ENCODE measurements at places on chromosomes 11 and 22.

- DNase-seq: peak; percentile 13
Measured at GRCh38 chr11:134332189-134332631, 422 bp downstream of the GLB1L2 start.

DNA sequence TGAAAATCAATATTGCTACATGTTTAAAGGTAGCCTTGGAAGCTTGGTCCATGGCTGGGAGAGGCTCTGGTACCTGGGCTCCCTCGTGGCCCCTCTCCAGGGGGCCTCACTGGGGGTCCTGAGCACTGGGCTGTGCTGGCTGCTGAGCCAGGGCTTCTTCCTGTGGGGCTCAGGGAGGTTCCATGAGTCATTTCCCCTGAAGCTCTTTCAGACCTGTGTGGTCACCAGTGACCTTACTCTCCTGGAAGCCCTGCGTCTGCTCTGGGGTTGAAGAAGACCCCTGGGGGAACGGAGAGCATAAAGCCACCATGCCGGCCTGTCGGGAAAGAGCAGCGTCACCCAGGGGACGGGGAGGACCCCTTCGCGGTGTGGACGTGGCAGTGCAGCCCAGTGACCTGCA is 389.0 kb downstream of the TBC1D22A start:
- no peak for DNase-seq

- no peak for DNase-seq
Measured at GRCh38 chr11:68439355-68440065, 21.0 kb upstream of the PPP6R3 start.

GRCh38 chr11:129117595-129118350 is 74.4 kb downstream of the ARHGAP32 start:
- DNase-seq: peak; percentile 2

- DNase-seq: no peak
Measured at GRCh38 chr22:46087816-46088277, 62.5 kb upstream of the PPARA start.

- DNase-seq: no peak
Measured at GRCh38 chr11:29319210-29319609, 697.6 kb downstream of the KCNA4 start.

DNA sequence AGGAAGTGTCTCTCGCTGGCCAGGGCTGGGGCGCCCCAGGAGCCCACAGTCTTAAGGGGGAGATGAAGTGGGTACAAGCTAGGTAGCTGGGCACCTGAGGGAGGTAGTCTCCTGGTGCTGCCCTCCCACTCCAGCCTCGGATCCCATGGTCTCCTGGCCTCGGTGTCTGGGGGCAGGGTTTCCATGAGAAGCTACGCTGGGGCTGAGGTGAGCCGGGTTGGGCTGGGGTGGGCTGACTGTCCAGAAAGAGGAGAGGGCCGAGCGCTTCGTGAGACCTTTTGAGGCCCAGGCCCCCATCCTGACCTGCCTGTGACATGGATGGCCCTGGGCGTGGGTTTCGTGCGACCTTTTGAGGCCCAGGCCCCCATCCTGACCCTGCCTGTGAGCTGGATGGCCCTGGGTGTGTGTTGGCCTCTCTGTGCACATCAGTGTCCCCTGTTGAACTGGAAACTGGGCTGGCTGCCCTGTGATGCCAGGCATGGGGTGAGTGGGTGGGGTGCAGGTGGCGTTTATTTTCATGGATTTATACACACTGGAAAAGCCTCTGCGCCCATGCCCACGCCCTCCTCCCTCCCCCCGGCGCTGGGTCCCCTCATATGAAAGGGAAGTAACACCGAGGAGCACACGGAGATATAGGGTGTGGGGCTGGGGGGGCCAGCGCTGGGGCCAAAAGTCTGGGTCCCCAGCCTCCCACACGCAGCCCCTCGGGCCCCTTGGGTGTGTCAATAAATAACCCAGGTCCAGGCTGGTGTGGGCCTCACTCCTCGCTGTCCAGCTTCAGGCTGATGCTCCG is 8.6 kb downstream of the AIP start:
- DNase-seq: no peak

DNA sequence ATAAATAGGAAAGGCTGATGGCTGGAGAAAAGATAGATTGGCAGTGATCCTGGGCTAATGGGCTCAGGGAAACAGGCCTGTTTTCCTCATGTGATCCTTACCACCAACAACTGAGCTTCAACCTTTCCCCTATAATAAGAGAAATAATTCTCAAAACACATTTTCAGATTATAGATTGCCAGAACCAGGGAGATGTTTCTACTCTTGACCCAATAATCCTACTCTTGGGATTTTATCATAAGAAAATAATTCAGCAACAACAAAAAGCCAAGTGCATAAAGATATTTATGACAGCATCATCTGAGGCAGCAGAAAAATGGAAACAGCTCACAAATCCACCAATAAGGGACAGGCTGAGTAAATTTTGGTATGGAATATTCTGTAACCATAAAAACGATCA is 54.3 kb downstream of the ADM start:
- DNase-seq: no peak

DNA sequence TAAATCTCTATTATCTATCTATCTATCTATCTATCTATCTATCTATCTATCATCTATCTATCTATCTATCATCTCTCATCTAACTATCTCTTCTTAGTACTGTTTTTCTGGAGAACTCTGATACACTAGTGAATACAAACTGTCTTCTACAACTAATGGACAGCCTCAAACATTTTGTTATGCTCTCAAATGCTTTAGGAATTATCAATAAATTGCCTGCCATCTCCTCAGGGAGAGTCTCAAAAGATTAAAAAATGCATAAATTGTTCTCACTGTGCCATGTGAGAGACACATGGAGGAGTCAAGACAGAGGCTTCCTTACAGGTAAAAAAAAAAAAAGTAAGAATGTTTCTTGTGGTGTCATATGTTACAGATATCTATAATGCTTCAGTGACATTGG is at the start of gene OR8K3:
TSS of gene OR8K3 (plus strand) at position 301 of the 400 bp plus-strand sequence. CDS start 3,163 bp downstream, outside the sequence.
- no peak for DNase-seq

- DNase-seq: no peak
Measured at GRCh38 chr11:82225930-82226329, 507.7 kb downstream of the FAM181B start.

DNA sequence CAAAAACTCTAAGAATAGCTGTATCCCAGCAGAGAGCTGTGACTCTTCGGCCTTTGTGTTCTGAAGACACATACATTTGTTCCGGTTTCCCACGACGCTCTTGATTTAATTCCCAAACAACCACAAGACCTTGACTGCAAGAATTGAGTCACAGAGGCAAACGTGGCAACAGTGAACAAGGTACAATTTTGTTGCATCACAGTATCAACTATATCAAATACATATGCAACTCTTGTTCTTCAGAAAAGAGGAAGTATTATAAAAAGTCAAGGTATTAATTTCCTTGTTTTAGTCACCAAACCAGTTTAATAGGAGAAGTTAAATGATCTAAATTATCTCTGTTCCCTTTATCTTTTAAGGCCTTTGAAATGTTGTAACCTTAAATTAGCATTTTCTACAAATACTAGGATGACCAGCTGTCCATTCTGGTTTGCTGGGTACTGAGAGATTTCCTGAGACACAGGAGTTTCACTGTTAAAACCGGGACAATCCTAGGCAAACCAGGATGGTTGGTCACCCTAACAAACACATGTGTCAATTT is 11.1 kb downstream of the HPS5 start:
- no peak for DNase-seq

DNA sequence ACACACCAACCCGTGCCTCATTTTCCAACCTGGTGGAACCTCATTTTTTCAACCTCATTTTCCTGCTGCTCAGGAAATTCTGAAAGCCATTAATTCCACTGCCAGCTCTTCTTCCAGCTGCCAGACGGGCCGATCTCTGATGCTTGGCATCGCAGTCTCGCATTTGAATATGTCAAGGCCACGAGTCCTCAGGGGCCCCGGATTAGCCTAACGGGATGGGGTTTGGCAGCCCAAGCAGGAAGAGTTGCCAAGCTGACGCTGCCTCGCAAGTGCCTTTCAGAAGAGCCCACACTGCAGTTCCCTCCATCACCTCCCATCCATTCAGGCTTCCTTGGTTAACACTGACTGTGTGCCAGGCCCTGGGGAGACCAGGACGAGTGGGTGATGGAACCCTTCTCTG is 8.7 kb downstream of the RASD2 start:
- DNase-seq: no peak

GRCh38 chr11:13103962-13104554 is 94.9 kb downstream of the RASSF10 start:
- DNase-seq: no peak

DNA sequence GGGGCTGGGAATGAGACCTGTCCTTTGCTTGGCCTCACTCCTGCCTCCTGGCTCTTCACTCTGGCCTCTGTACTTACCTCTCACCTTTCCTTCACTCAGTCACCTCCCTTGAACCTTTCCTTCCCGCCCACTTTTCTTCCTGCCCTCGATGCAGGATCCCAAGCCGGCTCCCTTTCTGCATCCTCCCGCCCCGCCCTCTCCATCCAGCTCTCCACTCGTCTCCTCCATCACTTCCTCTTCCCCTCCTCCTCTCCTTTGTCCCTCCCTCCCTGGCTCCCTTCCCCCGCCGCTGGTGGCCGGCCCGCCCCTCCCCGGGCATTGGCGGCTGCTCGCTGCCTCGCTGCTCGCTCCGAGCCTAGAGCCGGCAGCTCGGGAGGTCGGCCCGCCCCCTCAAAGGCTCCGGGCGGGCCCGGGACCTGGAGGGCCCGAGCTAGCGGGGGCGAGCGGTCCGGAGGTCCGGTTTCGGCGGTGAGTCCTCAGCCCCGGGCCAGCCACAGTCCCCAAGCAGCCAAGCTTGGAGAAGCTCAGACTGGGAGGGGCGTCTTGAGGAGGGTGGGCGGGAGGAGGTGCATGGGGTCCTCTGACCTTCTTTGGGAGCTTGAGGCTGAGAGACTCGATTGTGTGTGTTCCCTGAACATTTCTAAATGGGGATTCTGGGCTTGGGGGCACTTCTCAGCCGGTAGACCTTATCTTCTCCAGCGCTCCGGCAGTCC is 13.8 kb downstream of the PHLDB1 start:
- DNase-seq: no peak

DNA sequence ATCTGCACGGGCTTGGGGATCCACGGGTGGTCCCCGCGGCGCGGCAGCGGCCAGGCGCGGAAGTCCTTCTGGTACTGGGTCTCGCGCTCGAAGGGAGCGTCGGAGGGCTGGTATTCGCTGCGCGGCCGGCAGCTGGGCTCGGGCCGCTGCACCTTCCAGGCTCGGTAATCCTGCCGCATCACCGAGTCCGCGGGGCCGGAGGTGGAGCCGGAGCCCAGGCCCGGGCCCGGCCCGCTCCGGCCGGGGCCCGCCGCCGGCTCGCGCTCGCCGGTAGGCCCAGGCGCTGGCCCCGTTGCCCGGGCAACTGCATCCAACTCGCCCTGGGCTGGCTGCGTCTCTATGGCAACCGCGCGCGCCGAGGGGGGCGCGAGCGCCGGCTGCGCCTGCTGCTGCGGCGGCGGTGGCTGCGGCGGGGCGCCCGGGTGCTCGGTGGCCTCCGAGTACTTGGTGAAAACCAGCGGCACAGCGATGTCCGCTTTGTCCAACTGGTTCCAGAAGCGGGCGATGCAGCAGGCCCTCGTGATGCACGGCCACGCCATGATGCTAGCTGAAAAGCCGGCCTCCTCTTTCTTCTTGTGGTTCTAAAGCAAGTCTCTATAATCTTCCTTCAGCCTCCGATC is 897 bp downstream of the MAP6 start:
- DNase-seq: no peak

DNA sequence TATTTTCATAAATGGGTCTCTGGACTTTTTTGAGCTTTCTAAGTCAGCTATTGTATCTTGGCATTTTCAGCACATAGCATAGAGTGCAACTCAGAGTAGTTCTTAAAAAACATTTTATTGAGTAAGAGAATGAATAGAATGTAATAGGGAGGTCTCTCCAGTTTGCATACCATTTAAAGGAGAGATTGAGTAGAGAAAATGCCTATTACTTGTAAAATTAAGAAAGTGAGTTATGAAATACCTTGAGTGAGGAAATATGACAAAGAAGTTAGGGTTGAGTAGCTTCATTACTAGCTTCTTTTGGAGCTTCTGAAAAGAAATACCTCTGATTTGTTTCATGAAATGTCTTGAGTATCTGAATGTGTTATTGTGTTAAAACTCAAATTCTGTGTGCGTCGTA is 140.0 kb downstream of the AASDHPPT start:
- DNase-seq: no peak

DNA sequence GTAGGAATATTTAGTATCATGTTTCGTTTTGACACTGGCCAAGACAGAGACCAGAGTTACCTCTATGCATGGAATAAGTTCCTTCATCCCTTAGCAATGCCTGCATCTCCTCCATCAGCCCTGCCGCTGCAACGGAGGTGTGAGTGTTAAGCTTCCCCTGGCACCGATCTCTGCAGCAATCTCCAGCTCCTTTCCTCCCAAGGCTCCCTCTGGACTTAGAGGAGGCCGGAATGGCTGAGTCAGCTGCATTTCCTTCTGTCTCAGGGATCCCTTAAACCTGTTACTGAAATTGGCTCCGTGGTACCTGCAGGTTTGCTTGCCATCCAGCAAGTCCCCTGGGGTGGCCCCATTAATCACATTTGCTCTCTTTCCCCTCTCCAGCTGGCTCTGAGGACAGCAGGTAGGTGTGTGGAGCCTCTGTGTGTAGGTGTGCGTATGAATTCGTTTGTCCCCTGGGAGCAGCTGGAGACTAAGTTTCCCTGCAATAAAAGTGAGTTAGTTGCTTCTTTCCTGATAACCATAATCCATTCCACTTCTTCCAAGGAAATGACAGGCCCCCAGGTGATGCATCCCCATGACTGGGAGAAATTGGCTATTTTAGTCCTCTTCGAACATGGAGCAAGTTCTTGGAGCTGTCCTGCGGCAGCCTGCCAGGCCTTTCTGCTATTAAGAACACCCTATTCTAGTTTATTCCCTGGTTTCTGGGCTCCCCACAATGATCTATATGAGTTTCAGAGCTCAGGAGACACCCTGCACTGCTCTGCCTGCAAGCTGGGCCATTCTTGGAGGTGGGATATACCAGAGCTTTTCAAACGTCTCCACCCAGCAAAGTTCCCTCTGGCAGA is 457.2 kb upstream of the CADM1 start:
- no peak for DNase-seq

DNA sequence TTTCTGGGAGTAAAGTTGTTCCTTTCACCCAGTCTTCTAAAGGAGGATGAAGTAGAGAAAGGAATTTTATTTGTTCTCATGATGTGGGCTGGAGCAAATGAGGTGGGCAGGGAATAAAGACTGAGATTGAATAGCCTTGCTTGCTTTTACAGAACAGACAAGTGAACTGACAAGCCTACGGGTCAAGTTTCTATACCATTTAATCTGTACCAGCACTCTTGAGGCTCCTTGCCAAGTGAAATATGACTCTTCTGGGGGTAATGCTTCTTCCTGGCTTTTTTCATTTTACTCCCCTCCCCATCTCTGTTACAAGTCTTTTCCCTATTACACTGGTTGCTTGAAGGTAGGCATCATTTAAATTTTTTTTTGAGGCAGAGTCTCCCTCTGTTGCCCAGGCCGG is 54.8 kb downstream of the CSTPP1 start:
- no peak for DNase-seq

Measured in activated CD4-positive, alpha-beta T cell treated with anti-CD3 and anti-CD28 coated beads for 24 hours (primary cell).